ENCODE measurements at places on chromosomes 16 and 17. TPM values are rescaled to one million over a fixed set of nuclear protein-coding genes. Genes with fewer than 3 reads are reported as not detected.

The TBC1D28 gene
- total RNA-seq = not detected

DNA sequence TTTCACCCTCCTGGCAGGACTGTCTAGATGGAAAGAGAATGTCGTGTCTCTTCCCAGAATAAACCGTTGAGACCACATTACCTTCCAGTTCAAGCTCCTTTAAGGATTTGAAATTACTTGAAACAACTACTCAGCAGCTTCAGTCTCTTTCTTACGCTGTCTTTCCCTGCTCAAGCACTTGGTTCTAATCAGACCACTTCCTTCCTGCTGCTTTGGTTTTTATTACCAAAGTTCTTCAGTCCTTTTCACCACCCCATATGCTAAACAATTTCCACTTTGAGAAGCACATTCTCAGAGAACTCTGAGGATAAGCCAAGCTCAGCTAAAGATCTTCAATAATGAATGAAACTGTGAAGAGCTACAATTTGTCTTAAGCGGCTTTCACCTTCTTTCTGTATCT lies 105.4 kb downstream of the STX8 start:
- DNase-seq = no peak

- no peak for DNase-seq
Measured at GRCh38 chr17:83025636-83026280, 53.7 kb upstream of the METRNL start.

The ABCC11 gene
- 31.8 TPM for total RNA-seq
